ENCODE measurements at places on chromosomes 2 and 18. TPM values are rescaled to one million over a fixed set of nuclear protein-coding genes. Genes with fewer than 3 reads are reported as not detected.

GRCh38 chr2:46506131-46506706 lies 26.9 kb downstream of the TMEM247 start:
- DNase-seq = peak; percentile 37

GRCh38 chr2:209960045-209960444 lies 42.4 kb upstream of the RPE start:
- no peak for DNase-seq

GRCh38 chr2:163157891-163158496 lies 319.4 kb upstream of the KCNH7 start:
- DNase-seq = no peak

DNA sequence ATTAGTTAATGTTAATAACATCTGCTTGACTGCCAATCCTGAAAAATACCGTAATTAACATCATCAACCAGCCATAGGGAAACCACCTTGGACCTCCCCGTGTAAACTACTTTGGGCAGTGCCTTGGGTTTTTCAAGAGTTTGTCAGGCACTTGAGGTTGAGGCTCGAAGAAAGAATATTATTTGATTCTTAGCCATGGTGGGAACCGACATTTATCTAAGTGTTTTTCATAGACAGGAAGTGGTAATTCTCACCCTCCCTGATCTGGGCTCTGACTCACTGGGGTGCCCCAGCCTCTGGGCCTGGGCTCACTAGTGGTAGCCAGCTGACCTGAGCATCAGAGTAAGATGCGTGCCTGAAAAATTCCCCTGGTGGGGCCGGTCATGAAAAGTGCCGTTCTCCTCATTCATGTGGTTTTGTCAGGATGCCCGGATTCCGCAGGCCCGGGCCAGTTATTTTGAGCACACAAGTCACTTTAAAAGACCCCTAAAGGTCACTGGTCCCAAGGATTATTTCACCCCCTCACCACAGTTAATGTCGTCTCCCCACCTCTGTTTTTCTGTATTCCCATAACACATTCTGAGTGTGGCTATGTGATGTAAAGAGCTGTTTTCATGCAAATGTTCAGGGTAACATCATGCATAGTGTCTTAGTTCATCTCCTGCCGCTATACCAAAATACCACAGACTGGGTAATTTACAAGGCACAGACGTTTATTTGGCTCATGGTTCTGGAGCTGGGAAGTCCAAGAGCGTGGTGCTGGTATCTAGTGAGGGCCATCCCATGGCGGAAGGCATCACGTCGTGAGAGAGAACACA lies 21.6 kb upstream of the SPATA3 start:
- no peak for DNase-seq

DNA sequence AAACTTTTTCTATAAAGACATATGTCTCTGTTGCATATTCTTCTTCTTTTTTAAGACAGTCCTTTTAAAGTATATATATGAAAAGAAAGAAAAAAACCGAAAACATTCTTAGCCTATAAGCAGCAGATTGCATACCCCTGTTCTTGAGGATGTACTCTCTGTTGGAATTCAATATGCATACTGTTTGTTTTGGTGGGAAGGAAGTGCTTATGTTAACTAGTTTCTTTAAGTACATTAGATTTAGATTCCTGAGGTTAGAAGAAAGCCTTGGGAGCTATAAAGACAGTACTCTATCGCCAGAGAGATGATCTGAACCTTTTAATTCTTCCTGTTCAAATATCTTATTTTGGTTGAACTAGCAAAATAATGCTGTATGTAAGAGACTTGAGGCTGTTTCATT lies 46.8 kb upstream of the TBR1 start:
- no peak for DNase-seq

- DNase-seq = no peak
Observed at GRCh38 chr18:8785855-8786482, 80.6 kb downstream of the MTCL1 start.

DNA sequence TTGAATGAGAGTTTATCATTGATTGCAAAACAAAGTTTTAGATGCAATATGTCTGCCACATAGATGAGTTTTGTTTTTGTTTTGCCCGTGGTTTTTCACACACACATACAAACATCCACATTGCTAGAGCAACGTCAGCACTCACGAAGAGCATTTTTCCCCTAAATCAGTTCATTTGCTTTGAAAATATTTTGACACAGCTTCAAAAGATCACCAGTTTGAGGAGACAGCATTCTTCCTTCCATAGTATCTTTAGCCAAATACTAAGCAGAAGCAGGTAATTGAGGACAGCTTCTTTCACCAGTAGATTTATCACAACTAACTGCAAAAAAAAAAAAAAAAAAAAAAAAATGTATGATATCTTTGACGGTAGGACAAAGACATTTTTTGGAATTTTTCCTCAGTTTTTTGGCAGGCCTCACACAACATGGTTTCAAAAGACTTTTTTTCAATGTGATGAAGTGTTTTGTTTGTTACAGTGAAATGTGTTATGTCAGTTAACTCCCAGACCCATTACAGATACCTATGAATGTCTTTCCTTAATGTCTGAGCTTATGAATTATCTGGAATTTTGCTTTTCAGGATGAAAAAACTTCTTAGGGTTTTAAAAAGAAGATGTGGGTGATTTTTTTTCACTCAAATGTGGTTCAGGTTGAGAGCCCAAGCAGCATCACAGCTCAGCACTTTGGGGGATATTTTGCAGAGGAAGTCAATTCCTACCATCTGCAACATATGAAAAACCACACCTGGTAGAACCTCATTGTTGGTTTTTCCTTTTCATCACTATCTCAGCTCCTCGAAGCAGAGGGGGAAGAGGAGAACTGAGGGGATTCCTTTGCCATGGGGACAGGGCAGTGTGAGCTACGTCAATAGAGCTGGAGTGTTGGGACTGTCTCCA lies 31.6 kb downstream of the AOX1 start:
- no peak for DNase-seq

DNA sequence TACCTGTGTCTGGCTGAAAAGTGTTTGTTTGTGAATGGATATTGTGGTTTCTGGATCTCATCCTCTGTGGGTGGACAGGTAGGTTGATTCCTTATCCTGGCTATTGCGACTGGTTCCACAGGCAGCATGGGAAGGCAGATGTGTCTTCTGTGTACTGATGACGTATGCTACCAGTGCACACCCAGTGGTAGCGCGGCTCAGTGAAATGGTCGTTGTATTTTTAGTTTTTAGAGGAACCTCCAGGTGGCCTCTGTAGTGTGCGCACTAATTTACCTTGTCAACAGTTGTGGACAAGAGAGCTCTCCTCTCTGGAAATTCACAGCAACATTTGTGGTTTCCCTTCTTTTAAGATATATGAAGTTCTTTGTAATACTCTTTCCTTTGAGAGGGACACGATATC lies 52.5 kb downstream of the CCDC74A start:
- no peak for DNase-seq

DNA sequence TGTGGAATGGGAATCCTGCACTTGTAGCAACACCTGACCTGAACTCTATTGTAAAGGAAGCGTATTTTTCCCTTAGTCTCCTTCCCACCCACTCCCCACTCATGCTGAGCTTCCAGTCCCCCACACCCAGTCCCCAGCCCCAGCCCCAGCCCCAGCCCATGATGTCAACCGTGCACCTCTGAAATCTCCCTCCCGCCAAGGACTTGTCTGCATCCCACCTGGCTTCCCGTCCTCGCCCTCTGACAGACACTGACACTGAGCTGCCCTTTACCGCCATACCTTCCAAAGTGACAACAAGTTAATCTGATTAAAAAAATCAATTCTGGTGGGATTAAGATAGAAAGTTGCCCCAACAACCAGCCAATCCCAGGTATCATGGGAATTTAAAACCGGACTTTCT lies 213.6 kb upstream of the CELF4 start:
- no peak for DNase-seq

- no peak for DNase-seq
Observed at GRCh38 chr18:55462652-55463051, 125.3 kb downstream of the TCF4 start.

DNA sequence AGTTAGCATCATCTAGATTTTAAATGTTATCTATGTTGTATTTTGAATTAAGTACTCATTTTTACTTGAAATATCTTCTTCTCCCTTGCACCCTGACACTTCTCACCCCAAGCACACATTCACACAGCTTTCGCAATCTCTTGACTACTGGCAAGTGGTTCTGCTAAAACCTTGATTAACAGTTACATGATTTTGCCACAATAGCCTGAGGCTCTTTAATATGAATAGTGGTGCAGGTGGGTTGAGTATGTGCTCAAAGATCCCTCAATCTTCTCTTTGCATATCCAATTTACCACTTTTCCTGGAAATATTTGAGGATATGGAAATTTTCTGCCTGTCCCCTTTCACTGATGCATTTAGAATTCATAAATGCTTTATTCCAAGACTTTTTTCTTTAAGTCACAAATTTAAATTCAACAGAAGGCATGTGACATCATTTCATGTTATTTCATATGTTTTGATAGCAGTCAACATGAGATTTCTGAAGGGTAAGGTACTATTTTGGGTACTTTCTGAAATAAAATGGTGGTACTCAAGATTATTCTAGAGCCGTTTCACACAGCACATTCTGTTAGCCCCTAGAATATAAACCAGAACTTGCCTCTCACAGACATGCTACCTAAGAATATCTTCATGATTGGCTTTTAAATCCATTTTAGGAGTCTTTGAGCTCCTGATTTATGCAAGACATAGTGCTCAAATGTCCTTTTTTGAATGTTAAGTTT lies 339.7 kb downstream of the RPRM start:
- no peak for DNase-seq

DNA sequence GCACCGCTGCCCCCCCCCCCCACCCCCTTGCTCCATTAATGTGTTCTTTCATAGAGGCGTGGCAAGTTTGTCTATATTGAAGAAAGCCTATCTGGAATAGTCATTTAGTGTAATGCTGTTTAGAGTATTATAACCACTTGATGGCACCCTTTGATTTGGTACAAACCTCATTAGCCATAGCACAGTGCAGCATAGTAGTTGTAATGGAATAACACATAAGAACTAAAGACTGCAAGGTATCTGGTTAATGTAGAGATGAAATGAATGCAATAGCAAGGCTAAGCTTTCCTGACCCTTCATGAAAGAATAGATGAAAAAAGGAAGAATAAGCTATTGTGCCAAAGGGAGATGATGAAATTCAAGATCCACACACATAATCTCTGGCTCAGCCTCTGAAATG lies 81.9 kb downstream of the EHBP1 start:
- no peak for DNase-seq

DNA sequence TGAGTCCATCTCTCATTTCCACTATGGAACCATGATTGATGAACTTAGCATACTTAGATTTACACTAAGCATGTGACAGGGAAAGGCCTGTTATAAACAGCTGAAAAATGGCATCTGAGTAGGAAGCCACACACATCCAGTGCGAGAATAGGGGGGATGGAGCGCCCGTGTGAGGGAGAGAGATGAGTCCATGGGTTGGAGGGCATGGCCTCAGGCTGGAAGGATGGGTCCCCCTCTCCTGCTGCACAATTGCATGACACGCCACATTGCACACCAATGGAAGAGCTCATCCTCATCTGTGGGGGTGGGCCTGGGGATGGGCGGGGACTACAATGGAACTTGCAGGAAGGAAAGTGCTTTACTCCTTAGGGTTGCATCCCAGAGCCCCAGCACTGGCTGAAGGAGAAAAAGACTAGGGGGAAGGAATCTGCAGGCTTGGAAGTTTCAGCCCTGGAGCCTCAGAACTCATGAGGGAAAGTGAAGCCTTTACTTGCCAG lies 46.4 kb upstream of the CXCR4 start:
- peak; percentile 24 for DNase-seq

DNA sequence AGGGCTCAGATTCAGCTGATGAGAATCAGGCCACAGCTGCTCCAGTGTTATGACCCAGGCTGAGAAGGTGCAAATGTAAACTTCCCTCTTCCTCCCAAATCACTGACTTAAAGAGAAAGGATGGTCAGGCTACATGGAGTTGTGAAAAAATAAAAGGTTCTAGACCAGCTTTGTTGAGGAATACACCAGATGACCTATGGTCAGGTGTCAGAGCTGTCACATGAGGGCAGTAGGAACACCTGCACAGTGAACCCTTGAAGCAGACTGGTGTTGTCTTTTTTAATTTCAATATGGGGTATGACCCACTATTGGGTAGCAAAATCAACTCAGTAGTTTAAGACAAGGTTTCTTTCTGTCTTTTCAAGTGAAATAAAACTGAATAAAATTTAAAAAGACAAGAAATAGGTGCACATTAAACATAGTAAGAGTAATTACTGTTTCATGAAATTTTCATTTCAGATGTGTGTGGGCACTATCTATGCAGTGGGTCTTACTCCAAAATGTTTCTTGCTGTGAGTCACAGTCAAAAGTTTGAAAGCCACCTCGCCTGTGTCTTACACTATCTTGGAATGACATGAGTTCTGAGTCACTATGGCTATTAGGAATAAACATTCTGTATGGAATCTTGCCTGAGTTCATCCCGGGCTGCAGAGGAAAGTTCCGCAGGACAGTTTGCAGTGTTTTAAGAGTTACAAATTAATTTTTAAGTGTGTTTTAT lies 83.6 kb downstream of the ACVR1 start:
- DNase-seq = no peak

DNA sequence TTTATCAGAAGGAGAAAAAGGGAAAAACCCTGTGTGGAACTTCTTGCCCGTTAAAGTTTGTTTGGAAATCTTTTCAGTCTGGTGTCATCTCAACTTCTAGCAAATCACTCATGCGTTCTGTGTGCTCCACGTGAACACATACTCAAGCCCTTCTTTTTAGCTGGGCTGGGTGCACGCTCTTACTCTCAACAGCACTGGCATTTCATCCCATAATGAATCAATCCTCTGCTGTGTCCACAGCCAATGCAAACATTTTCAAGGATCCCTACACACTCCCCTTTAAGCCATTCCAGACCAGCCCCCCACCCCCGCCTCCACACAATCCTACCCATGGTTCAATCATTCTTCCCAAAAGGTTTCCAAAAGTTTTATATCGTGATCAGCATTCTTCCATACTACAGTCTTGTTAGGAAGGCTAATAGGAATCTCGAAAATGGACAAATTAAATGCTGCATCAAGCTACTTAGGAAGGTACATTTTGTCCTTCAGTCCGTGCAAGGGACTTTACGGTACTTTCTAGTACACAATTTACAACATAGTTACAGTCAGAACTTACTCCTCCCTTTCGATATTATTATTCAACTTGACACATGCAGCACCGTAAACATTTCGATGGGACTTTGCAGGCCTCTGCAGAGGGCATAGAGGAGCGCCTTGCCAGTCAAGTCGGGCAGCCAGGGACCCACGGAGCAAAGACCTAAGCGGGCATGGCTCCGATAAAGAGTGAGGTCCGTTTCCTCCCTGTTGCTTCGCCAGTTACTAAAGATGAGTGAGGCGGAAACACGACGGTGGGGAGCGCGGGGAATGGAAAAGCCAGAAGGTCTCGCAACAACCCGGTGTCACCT lies 1.4 kb downstream of the PTGR3 start:
- DNase-seq = no peak

GRCh38 chr2:97726261-97727064 lies 13.1 kb downstream of the ZAP70 start:
- no peak for DNase-seq

GRCh38 chr18:49733896-49734585 lies 79.3 kb downstream of the ACAA2 start:
- no peak for DNase-seq

Gene NCKAP5
- 0.15 TPM for total RNA-seq

Gene LYPD6
- 3.0 TPM for total RNA-seq

Gene MIB1
- 64.3 TPM for total RNA-seq

Gene CFAP65
- not detected for total RNA-seq

Gene AQP12B
- total RNA-seq = not detected

Gene LRRC30
- not detected for total RNA-seq

Gene TMEM182
- 1.8 TPM for total RNA-seq

Gene TSN
- 77.8 TPM for total RNA-seq

Gene FEV
- total RNA-seq = not detected

Gene TCF23
- not detected for total RNA-seq

Gene CTLA4
- not detected for total RNA-seq

Gene MEP1B
- total RNA-seq = not detected

Gene ADAM23
- 5.8 TPM for total RNA-seq

Gene MTIF2
- total RNA-seq = 54.3 TPM

Gene TPO
- total RNA-seq = not detected

Data from H7 (cell line).